HepG2 (cell line): ENCODE measurements at places on chromosomes 5 and 9. TPM values are rescaled to one million over a fixed set of nuclear protein-coding genes. Genes with fewer than 3 reads are reported as not detected.

CCNO gene
- polyA plus RNA-seq: not detected in 2 replicates

STC2 gene
- 69.2 and 94.0 TPM in 2 replicates for polyA plus RNA-seq

PRLR gene
- polyA plus RNA-seq: 7.8 and 12.2 TPM in 2 replicates

ZNF454 gene
- 0.03 and 0.16 TPM in 2 replicates for polyA plus RNA-seq

MAN2A1 gene
- 56.2 and 58.1 TPM in 2 replicates for polyA plus RNA-seq

GMCL2 gene
- 0.03 TPM in 1 of 2 replicates, not detected in the other for polyA plus RNA-seq

DNAI1 gene
- not detected in 2 replicates for polyA plus RNA-seq

SLC2A8 gene
- polyA plus RNA-seq: 22.6 and 37.2 TPM in 2 replicates

NR4A3 gene
- polyA plus RNA-seq: 0.03 and 0.09 TPM in 2 replicates

CCDC152 gene
- 0.36 and 0.37 TPM in 2 replicates for polyA plus RNA-seq
